ENCODE measurements at places on chromosomes 16 and 17.

DNA sequence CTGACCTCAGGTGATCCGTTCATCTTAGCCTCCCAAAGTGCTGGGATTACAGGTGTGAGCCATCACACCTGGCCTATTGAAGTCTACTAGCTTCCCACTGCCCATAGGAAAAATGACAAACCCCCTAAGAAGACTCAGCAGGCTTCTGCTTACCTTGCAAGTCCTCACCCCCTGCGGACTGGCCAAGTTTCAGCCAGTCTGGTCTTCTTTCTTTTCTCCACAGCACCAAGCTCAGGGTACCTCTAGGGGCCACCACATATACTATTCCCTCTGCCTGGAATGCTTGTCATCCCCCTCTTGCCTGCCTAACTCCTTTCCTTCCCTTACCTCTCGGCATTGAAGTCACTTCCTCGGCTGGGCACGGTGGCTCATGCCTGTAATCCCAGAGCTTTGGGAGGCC, 31.2 kb downstream of the ABCC3 start:
- DNase-seq, result no peak

GRCh38 chr17:73824321-73824720, 180.1 kb upstream of the SDK2 start:
- no peak for DNase-seq

DNA sequence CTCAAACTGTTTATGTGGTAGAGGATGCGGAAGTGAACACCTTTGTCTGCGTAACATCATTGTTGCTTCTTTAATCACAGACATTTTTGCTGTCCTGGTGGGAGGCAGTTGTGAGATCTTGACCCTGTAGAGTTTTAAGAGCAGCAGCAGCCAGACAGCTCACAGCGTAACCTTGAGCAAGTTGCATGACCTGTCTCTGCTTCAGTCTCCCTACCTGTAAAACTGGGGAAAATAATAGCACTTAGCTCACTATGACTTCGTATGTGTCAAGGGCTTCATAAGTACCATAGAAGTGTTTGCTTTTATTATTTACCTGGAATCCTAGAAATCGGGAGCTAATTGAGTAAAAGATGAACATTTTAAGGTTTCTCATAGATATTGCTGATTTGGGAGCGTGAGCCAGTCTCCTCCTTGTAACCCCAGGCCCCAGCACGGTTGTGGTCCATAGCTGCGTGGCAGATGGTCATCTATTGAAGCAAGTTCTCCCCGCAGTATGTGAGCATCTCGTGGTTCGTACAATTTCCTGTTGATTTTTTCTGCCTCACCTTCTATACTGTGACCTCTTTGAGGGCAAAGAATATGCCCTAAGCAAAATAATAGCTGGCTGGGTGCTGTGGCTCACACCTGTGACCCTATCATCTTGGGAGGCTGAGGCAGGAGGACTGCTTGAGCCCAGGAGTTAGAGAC, 34.4 kb downstream of the GPRC5B start:
- no peak for DNase-seq

GRCh38 chr17:1110862-1111598, 68.8 kb downstream of the ABR start:
- no peak for DNase-seq

DNA sequence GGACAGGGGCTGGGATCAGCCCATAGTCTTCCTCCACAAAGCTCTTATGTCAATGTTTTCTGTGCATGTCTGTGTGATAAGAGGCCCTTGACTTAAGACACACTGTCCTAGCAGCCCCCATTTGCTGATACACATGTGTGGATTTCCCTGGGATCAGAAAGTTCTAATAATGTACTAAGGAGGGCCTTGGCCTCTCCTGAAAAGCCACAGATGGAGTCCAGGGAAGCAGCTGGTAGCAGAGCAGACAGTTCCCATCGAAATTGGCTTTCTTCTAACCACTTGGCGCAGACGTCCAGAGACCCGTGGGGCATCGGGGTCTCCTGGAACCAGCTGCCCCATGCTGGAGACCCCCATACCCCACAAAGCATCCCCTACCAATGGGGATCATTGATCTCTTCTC, 4.3 kb upstream of the GP2 start:
- no peak for DNase-seq

Measured in activated naive CD4-positive, alpha-beta T cell (primary cell).